Endothelial cell (in vitro differentiated cells): ENCODE measurements at places on chromosomes 7 and 10.

DNA sequence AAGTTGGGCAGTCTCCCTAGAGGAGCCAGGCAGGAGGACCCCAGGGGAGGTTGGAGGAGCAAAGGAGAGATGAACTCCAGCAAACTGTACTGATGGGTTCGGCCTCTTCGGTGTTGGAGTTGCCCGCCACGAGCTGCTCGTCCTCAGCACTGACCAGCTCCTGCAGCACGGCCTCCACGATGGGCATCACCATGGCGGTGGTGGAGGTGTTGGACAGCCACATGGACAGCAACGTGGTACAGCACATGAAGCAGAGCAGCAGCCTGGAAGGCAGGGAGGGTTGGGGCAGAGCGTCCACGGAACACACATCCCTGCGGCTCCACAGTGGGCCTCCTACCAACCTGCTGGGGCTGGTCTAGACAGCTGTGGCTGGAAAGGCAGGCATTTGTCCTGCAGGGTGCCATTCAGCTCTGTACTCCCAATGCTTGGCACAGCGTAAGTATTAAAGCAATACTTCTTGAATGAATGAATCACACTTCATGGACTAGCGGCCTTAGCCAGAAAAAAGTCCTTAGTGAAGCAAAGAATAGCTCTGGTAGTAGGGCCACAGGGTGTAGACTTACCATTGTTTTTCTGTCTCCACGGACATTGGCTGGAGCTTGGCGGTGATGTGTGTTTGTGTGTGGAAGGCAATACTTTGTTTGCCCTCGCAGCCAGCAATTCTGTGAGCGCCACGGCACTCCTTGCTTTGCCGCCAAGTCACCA, 21.8 kb downstream of the SLC13A4 start:
- DNase-seq: no peak

GRCh38 chr7:15463801-15464666, 97.8 kb downstream of the AGMO start:
- no peak for DNase-seq

- DNase-seq: no peak
These were observed 158.8 kb downstream of the SKAP2 start for GRCh38 chr7:26705567-26705966.

GRCh38 chr10:124935946-124936345, 6.0 kb upstream of the ZRANB1 start:
- DNase-seq: no peak

DNA sequence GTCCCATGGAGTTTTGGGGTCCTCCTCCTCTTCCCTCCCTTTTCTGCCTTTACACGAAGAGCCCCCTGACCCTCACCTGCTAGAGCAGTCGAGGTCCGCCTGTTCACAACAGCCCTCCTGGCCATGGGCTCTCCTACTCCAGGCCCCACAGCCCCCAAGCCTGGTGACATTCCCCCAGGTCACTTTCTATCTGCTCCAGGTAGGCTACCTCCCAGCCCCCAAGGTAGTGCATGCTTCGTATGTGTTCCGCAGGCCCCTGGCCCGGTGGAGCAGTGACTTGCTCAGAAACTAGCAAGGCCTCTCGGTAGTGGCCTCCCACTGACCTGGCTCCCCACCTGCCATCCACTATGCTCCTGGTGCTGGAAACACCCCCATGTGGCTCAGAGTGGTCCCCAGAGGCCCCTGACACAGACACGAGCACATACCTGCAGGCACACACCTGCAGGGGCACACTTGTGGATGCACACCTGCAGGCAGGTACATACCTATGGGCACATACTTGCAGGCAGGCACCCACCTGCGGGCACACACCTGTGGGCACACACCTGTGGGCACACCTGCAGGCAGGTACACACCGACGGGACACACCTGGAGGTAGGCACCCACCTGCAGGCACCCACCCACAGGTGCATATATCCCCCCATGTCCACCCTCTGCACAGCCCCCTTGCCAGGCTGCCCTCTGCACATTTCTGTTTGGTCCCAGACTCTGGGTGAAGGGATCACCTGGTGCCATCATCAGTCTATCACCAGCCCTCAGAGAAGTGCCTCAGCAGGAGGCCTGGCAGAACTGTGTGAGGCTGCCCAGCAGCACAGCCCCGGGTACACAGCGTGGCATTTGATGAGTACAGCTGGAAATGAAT, 322.5 kb downstream of the PTPRN2 start:
- no peak for DNase-seq

- no peak for DNase-seq
These were observed 80.8 kb downstream of the ZNF92 start for GRCh38 chr7:65454469-65454868.

DNA sequence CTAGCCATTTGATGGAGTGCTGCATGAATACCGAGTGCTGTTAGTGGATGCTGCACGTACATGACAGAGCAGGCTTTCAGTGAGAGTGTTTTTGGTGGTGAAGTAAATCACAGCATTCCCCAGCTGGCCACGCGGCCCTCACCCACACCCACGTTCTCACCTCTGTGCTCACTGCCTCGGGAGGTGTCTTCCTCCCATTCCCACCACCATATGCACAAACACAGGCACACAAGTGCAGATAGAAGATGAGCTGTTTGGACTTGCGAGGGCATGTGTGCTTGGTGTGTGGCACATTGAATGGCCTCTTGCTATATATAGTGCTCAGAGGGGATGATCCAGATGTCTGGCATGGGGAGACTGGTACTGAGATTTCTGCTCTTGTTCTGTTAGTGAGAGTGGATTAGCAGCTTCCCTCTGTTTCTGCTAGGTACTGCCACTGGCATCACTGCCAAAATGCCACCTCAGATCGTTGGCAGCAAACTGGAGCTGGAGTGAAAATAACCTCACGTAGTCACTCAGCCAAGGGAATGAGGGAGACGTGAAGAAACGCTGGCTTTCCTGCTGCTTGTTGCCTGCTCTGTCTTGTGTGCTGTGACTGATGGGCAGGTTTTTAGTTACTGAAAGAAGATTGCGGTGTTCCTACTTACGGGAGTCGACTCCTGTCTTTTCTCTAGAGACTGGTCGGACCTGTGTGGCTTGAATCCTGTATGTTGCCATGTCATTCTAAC, 19.1 kb downstream of the DNAJB6 start:
- DNase-seq: no peak

DNA sequence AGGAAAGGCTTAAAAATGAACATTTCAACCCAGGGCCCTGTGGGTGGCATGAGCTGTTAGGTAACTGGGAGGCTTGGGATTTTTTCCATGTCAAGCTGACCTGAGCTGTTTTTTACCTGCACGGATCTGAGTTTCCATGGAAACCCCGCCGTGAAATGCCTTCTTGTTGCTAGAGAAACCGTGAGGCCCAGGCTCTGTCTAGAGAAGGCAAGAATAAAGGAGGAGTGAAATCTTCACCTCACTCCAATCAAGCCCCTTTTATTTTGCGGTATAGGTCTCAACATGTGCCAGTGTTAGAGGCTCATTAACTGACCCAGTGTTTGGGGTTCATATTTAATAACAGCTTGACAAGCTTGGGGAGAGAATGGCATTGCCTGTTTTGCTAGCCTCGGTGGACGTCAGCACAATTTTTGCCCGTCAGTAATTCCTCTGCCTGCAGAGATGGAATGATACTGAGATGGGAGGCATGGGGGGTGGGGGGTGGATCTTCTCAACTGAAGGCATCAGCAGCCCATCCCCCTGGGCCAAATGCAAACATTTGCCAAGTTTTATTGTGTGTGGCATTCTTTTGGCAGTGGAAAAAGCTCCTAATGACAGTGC, 48.9 kb upstream of the PDCD4 start:
- DNase-seq: no peak

DNA sequence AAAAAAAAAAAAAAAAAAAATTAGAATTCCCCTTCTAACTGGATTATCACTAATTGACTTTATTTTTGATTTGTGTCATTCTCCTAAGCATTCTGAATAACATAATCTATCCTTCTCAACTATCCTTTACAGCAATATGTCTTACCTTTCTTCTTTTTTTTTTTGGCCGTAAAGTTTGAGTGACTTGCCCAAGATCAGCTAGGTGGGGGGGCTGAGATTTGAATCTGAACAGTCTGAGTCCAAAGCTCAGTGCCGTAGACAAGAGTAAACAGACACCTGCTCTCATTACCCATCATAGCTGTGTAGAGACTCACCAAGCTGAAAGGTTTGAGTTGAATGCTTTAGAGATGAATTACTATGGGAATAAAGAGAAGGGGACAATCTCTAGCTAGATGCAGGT, 192.1 kb downstream of the SORCS1 start:
- DNase-seq: no peak

DNA sequence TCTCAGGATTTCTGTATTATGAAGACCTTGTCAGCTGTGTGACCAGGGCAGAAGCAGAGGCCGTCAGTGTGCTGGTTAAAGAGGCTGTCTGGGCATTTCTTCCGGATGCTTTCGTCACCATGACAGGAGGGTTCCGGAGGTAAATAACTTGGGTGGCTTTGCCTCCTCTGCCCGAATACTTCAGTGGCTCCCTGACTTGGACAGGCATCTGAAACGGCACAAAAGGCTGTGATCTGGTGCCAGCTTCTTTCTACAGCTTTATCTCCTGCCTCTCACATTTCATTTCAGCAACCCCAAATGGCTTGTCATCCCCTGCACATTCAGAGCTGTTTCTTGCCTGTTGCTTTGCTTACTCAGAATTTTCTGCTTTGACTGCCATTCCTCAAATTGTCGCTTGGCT, 23.2 kb downstream of the DNTT start:
- DNase-seq: no peak

- no peak for DNase-seq
These were observed 159.5 kb upstream of the KLF14 start for GRCh38 chr7:130893441-130893894.

DNA sequence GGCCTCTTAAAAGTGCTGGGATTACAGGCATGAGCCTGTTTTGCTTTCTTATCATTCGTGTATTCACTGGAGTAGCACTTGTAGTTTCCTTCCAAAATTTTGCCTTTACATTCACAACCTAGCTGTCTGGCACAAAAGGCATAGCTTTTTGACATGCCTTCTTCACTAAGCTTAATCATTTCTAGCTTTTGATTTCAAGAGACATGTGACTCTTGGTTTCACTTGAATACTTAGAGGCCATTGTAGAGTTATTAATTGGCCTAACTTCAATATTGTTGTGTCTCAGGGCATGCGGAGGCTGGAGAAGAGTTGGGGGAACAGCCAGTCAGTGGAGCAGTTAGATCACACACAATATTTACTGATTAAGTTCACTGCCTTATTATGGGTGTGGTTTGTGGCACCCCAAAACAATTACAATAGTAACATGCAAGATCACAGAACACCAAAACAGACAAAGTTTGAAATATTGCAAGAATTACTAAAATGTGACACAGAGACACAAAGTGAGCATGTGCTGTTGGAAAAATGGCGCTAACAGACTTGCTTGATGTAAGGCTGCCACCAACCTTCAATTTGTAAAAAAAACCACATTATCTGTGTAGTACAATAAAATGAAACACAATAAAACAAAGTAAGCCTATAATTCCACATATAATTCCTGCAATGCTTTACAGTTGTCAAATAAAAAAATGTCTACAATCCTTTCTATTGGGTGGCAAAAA, 43.1 kb downstream of the BRAF start:
- DNase-seq: no peak

DNA sequence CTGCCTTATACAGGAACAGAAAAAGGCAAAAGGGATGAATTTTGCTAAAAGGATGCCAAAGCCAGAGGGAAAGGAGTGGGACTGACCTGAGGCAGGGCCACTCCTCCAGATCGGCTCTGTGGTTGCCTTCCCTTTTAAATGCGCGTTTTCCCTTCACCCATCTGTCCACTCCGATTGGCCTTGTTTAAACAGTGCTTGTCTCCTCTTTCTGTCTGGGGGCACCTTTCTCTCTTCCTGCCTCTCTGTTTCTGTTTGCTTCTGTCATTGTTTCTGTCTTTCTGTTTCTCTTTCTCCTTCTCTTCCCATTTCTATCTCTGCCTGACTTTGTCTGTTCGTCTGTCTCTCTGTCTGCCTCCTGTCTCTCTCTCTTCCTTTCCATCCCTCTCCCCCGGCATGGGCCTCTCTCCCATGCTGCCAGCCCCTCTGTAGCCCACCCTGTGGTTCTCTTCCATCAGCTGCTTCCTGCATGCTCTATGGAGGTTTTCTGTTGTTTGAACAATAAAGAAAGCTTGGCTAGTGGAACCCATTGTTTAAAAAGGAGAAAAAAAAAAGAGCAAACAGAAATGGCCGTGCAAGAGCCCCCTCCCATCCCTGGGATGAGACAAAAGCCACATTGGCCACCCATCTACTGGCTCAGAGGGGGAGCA, 29.5 kb upstream of the HSPB1 start:
- no peak for DNase-seq

DNA sequence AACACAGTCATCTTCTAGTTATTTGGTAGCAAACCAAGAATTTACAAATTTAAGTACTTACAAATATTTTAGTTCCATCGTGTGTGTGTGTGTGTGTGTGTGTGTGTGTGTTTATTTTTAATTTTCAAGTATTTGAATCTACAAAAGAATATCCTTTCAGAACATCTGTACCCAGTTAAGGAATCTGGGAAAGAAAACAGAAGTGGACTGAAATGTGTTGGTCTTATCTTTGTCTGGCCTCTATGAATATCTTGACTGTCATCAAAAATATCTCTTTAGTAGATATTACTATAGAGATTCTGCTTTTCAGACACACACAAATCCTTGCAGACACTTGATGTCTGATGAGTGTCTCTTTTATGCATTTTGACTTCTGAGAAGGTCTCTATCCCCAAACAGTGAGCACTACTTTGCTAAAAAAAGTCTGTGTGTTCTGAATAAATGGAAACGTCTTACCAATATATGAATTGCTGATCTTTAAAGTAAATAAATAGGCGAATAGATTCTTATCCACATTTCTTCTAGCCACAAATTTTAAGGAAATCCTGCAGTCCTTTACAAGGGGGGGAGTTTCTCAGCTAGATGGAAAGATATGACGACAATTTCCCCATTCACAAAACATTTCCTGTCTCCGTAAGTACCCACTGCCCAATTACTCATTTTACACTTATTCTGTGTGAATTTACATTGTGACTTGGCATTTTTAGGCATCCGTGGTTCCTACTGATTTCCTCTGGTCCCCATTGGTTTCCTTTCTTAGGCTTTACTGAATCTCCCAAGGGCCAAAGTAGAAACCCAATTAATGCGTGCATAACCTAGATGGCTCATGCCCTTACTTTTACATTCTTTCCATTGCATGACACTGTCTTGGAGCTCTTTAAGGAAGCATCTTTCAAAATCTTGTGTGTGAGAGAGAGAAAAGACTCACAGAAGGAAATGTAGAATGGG, 36.0 kb downstream of the NRCAM start:
- no peak for DNase-seq

- DNase-seq: no peak
These were observed 64.1 kb downstream of the DOCK1 start for GRCh38 chr10:126969310-126969709.

GRCh38 chr7:155287284-155287935, 10.3 kb upstream of the INSIG1 start:
- no peak for DNase-seq

- DNase-seq: no peak
These were observed 207.8 kb downstream of the TAX1BP1 start for GRCh38 chr7:27947586-27948278.

GRCh38 chr7:6438427-6438826, 9.3 kb downstream of the DAGLB start:
- DNase-seq: no peak
